ENCODE measurements at places on chromosomes 5 and 9.

GRCh38 chr5:172407241-172407691 lies 47.1 kb downstream of the SH3PXD2B start:
- DNase-seq = no peak

DNA sequence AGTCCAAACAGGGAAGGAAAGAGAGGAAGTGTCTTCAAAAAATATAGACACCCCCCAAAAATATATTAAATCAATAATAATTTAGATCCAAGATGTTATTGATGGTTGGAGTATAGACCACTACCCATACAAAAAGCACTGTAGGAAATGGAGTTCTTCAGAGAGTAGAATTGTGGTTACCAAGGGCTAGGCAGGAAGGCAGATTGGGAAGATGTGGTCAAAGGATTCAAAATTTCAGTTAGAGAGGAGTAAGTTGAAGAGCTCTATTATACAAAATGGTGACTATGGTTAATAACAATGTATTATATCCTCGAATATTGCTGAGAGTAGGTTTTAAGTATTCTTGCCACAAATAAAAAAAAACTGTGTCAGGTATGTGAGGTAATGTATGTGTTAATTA lies 149.4 kb downstream of the CWC27 start:
- no peak for DNase-seq

- DNase-seq = no peak
These were observed 116.6 kb upstream of the HMHB1 start for GRCh38 chr5:143695244-143695864.

GRCh38 chr9:126508928-126509327 lies 104.8 kb upstream of the LMX1B start:
- no peak for DNase-seq

DNA sequence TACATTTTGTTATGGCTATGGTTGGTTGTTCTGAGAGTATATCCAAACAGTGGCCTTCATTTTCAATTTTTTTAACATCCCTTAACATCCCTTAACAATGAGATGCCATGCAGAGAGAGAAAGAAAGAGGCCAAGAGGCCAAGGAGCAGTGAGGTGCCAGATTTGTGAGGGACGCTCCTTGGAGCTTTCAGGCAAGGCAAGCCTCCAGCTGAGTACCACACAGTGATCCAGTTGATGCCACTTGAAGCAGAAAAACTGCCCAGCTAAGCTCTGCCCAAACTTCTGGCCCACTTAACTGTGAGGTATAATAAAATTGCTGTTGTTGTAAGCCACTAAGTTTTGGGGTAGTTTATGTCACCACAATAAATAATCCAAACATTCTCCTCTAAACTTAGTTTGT lies 22.6 kb upstream of the EMB start:
- DNase-seq = no peak

- DNase-seq = no peak
These were observed 58.5 kb downstream of the PSD2 start for GRCh38 chr5:139854029-139854605.

GRCh38 chr5:175305251-175305650 lies 138.7 kb downstream of the DRD1 start:
- DNase-seq = no peak

- no peak for DNase-seq
These were observed 346.4 kb downstream of the ARL15 start for GRCh38 chr5:53963958-53964357.

DNA sequence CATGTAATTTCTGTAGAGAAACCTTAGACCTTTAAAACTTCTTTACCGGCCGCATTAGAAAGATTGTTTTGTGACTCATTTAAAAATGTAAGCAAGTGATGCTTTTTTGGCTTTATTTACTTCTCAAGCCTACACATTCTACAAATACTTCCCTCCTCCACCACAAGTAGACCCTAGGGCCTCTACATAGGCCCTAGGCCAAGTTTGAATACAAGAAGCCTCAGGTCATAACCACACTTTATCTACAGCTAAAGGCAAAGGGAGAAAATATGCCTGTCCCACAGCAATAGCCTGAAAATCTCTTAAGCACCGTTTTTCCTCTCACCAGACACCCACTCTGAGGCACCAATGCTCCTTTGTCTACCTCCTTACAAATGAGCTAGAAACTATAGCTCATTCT lies 53.9 kb downstream of the CSNK1A1 start:
- no peak for DNase-seq

GRCh38 chr5:36641431-36641830 lies 35.0 kb downstream of the SLC1A3 start:
- no peak for DNase-seq

- DNase-seq = no peak
These were observed 105.2 kb downstream of the RASEF start for GRCh38 chr9:82957529-82958379.

DNA sequence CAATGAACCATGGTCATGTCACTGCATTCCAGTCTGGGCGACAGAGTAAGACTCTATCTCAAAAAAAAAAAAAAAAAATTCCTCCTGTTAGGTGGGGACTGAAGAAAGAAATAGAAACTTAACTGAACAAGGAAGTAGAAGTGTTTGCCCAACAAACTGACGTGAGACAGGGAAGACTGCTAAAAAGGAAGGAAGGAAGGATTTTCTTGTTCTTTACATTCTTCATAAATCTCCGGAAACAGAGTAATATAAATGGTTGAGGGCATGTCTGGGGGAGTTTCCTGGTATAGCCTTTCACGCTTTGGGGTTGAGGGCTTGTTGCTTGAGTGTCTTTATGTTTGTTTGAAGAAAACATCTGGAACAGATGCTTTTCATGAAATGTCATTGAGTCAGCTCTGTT lies 3.1 kb downstream of the TOR1B start:
- DNase-seq = no peak

- no peak for DNase-seq
These were observed 51.7 kb downstream of the LPAR1 start for GRCh38 chr9:110986529-110986928.

DNA sequence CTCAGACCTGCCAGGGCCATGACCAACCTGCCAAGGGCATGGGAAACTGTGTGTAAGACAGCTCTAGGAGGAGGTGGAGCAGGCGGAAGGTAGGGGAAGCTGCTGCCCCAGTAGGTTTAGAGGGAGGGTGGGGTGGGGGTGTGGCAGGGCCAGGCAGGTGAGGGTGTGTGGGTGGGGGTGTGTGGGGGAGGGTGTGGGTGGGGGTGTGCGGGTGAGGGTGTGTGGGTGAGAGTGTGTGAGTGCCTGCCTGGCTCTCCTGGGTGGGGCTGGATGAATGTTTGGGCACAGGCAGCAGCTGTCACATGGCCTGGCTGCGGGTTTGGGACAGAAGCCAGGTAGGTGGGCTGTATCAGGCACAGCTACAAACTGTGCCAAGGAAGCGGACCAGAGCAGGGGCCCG lies 8.8 kb upstream of the N4BP3 start:
- DNase-seq = no peak

DNA sequence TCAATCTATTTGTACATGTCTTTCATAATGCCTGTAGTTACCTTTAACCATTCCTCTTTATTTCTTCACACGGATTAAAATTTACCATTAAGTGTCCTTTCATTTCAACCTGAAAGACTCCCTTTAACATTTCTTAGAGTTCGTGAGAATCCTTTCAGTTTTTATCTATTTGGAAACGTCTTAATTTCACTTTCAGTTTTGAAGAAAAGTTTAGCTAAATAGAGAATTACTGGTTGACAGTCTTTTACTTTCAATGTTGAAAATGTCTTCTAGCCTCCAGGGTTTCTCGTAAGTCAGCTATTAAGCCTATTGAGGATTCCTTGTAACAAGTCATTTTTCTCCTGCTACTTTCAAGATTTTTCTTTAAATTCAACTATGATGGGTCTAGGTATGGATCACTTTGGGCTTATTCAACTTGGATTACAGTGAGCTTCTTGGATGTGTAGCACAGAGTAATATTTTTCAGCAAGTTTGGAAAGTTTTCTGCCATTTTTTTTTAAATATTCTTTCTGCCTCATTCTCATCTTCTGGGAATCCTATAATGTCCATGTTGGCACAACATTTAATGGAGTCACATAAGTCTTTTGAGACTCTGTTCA lies 48.5 kb downstream of the RFX3 start:
- DNase-seq = peak; percentile 47

DNA sequence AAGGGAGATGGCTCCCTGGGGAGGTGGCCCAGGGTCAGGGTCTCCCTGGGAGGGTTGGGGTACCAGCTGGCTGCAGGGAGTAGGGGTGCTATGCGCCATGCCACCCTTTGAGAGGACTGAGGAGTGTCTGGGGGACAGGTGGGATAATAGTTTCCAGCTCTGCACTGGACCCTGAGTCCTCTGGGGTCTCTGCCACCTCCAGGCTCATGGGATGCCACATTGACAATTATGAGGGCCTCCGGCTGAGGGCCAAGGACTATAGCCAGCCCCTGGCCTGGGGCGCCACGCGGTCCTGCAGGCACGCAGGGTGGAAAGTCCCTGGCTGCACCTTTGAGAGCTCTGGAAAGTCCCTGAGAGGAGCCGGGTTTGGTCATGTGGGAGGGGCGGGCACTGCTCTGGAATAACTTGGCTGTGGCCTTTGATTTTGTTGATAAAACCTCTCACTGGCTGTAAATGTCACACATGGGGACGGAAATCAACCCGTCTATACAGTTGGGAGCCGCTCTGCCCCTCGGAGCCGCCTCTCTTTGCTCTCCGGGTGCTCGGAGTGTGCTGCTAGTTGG lies 16.0 kb downstream of the TRAF2 start:
- peak; percentile 69 for DNase-seq

- no peak for DNase-seq
These were observed 1.6 kb upstream of the PCAT7 start for GRCh38 chr9:94553029-94553938.

DNA sequence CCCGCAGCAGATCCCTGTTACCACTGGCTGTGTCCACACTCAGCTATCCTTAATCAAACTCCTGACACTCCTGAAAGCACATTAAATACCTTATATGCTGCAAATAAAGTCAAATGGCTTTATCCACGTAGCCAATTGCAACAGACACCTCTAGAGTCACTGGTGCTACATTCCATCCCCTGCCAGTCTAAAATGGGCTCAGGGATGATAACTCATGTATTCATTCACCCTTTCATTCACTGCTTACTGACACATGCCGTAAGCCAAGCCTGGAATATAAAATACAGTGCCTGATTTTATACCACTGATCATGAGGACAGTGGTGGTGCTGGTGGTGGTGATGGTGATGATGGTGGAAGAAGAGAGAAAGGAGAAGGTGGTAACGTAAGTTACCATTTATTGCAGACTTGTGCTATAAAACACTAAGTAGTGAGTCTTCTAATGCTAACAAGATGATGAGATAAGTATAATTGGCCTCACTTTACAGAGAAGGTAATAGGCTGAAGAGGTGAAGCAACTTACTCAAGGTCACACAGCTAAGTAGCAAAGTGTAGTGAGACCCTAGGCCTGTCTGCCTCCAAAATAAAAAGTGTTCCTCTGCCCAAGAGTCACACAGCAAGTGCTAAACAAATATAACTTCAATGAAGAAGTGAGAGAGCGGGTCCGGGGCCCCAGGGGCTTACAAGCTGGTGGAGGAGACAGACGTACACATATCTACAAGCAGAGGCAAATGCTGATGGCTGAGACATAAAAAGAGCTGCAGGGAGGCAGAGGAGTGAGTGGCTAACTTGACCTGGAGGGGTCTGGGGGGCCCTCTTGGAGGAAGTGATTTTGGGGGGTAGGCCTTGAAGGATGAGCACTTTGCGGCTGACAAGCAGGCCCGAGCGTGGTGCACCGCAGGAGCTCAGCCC lies 1.2 kb downstream of the TTLL11 start:
- DNase-seq = no peak

DNA sequence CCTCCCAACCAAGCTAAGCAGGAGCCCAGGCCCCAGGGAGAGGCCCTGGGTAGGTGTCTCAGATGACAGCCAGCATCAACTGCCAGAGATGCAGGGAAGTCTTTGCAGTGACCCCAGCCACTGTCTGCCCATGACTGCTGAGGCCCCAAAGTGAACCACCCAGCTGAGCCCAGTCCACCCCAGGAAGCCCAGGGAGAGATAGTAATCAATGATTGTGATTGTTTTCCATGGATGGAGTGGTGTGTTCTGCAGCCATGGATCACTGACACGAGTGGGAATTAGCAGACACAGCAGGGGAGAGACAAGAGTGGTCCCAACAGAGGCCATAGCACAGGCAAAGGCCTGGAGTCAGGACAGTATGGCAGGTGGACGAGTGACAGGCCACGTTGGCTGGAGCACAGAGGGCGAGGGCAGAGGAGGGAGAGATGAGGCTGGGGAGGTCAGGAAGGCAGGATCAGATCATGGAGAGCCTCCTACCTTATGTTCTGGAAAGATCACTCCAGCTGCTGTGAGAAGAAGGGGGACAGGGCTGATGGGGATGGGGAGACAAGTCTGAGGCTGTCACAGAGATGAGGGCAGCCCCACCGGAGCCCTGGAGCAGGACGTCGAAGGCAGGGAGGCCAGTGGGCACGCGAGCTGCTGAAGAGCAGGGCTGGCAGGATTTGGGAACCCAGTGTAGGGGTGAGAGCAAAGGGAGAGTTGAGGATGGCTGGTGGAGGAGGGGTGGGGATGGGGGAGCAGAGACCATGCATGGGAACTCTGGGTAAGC lies 14.5 kb downstream of the ABO start:
- no peak for DNase-seq

- DNase-seq = no peak
These were observed 106.0 kb downstream of the HACD4 start for GRCh38 chr9:20925256-20926045.

- no peak for DNase-seq
These were observed 137.8 kb downstream of the SEMA6A start for GRCh38 chr5:116436674-116437350.

- DNase-seq = no peak
These were observed 10.9 kb downstream of the CXXC5 start for GRCh38 chr5:139658928-139659667.

DNA sequence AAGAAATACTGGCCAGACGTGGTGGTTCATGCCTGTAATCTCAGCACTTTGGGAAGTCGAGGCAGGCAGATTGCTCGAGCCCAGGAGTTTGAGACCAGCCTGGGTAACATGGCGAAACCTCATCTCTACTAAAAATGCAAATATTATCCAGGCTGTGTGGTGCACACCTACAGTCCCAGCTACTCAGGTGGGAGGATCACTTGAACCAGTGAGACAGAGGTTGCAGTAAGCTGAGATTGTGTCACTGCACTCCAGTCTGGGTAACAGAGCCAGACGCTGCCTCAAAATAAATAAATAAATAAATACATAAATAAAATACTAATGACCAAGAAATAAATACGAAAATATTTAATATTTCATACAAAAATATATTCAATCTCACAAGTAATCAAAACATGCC lies 18.8 kb downstream of the KLF9 start:
- DNase-seq = no peak

DNA sequence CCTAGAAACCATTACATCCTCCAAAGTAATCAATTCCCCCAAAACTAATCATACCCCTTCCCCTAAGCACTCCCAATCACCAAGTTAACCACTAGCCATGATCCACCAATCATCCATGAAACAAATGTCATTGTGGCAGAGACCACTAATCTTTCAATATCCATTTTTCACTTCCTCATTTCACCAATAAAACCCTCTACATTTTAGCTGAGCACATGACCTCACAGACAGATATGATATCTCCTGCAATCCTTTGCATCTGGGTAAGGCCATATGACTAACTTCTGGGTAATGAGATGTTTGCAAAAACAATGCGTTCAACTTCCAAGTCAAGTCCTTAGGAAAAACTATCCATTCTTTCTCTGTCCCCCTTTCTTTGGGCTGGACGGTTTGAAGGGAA lies 20.7 kb downstream of the OR2S2 start:
- no peak for DNase-seq
